ENCODE measurements at places on chromosomes 5 and 9.

GRCh38 chr9:101711330-101711941 lies 27.0 kb downstream of the GRIN3A start:
- DNase-seq: no peak

DNA sequence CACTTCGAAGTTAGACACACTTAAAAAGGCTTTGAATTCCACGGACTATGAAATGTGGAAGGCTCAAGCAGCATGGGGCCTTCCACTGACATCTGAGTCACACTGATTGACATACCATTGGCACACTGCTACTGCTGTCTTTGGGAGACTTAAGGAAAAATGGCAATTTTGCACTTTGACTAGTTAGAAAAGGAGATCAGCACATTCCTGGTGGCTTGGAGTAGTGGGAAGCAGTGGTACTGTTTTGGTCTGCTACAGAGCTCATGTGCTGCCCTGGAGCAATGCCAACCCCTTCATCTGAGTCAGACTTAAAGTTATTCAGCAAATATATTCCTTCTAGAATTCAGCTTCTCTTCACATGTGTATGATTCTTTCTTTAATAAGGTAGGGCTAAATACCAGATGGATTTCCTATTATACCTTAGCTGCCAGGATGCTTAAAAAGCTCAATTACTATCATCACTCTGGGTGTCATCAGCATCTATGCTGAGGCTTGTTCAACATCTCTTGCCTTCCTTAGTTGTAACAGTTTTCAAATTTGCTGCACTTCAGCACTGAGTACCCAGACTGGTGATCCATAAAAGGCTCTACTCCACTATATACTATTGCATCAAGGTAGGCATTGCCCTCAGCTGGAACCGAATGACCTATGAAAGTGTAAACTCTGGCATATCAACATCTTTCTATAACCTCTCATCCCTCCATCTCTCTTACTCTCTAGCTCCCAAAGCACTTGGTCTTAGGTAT lies 42.3 kb upstream of the MOCS2 start:
- DNase-seq: no peak

- DNase-seq: no peak
Observed at GRCh38 chr5:170716396-170716795, 67.1 kb upstream of the GABRP start.

GRCh38 chr5:149220750-149221149 lies 50.9 kb upstream of the AFAP1L1 start:
- DNase-seq: no peak

GRCh38 chr5:100519075-100519474 lies 16.1 kb upstream of the FAM174A start:
- DNase-seq: no peak

DNA sequence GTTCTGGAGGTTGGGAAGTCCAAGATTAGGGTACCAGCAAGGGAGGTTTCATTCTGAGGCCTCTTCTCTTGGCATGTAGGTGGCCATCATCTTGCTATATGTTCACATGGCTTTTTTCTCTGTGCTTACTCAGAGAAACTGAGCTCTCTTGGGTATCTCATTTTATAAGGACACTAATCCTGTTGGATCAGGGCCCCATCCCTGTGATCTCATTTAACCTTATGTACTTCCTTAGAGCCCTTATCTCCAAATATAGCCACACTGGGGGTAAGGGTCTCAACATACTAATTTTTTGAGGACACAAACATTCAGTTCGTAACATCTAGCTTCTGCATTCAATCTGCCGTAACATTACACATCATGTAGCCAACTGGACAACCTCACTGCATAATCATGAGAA lies 6.6 kb downstream of the DHX29 start:
- no peak for DNase-seq

- DNase-seq: no peak
Observed at GRCh38 chr5:107418902-107419301, 251.8 kb downstream of the EFNA5 start.

DNA sequence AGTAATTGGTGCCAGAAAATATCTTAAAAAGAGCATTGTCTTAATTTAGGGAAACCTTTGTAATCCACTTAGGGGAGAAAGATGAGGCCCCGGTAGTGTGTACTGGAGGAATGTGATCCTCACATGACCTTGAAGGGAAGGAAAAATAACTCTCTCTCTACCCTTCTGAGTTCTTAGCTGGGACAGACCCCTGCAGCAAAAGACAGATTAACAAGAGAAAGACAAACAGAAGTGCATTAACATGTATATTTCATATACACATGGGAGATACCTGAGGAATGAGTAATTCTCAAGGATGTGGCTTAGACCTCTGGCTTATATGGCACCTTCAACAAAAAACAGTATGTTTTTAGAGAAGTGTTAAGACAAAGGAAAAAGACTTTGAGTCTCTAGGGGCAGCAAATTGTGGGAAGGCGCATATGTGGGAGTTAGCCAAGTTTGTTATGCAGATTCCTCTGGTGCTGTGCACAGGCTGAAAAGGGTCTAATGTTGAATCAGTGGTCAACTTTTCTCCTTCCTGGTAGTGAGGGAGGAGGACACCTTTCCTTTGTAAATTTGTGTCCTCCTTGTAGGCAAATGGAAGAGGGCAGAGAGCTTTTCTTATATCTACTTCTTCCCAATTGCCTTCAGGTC lies 138.8 kb downstream of the LRRC70 start:
- no peak for DNase-seq

DNA sequence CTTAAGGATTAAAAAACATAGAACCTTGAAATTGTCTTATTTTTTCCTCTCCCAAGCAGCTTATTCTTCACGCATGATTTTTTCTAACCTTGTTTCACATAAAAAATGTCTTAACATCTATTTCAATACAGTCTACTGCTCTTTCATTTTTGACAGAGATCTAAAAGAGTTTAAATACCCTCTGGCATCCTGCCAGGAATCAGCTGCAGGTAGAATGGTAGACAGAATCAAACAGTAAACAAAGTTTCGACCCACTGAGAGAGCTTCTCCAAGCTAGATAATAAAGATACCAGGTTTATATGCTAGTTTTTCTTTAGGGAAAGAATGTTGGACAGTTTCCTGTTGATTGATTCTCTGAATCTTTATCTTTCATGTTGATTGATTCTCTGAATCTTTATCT lies 555.8 kb upstream of the CDH9 start:
- DNase-seq: no peak
